ENCODE measurements at places on chromosomes 5 and 9. TPM values are rescaled to one million over a fixed set of nuclear protein-coding genes. Genes with fewer than 3 reads are reported as not detected.

Gene TYRP1
- total RNA-seq: not detected

Gene PCDHB5
- total RNA-seq: 29.4 TPM

Gene MCC
- total RNA-seq: 18.9 TPM

Gene VAV2
- 82.8 TPM for total RNA-seq

Gene CCNO
- not detected for total RNA-seq

Gene SPATA31D3
- not detected for total RNA-seq

DNA sequence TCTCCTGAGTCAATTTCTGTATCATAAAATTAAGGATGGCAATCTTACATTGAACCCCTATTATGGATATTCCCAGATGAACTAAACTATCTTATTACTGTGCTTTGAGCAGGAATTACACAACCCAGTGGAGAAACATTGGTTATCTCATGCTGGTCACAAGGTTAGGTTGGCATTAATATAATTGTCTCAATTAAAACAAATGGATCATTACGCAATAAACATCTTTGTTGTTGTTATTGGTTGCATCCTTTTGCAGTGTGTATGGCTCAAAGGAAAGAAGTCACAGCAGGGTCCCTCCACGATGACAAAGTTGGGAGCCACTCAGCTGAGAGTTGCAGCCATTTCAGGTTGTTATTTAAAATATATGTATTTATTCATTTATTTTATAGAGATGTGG, 297.0 kb upstream of the KLF4 start:
- no peak for DNase-seq
- no peak overlapping the region for H3K27ac ChIP-seq
- no peak overlapping the region for H3K4me3 ChIP-seq
- H3K36me3 ChIP-seq: no peaks in the 10 kb centered on the region
- no peaks in the 10 kb centered on the region for H3K4me1 ChIP-seq

DNA sequence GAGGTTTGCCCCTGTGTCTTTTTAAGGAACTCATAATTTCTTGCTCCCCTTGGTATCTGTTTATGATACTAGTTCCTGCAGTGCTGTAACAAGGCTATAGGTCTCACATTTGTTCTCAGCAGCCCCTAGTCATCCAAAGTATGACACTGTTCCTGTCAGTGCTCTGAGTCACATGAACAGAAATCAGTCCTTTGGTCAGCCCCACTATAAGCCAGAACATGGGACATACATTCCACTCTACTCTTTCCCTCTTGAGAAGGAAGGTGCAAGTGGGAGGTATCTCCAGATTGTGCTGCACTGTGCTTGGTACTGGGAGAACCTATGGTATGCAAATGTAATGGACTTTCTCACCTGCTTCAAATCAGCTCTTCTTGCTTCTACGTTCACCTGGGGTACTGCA, 87.0 kb downstream of the IARS1 start:
- no peak for DNase-seq
- H3K4me3 ChIP-seq: no peak overlapping the region
- peaks cover 19% of the 10 kb centered on the region for H3K36me3 ChIP-seq

DNA sequence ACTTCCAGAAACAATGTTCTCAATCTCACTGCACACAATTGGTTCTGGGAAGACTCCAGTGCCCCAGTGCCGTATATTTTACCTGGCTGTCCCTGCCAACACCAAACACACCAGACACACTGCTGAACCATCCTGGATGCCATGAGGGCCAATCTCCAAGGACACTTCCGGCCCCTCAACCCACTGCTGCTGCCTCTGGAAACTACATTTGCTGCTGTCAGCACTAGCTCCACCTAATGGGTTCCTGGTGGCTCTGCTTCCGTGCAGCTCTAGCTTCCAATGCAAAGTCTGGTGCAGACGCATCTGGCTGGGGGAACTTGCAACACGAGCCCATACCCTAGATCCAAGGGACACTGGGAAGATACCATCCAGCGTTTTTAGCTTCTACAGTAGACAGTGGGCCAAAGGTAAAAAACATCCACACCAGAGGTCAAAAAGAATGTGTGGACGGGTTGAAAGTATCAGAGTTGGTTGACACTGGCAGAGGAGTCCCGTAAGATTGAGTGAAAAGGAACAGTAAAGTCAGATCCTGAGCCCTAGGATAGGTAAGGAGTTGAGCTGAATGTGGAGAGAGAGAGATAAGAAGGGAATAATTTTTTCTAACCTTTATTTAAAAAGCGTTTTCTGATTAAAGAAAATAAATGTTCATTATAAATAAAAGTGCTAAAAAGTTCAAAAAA, 99.7 kb upstream of the KIF2A start:
- peaks cover 7% of the 10 kb centered on the region for H3K4me1 ChIP-seq
- DNase-seq: no peak
- peaks cover 4% of the 10 kb centered on the region for H3K27me3 ChIP-seq

DNA sequence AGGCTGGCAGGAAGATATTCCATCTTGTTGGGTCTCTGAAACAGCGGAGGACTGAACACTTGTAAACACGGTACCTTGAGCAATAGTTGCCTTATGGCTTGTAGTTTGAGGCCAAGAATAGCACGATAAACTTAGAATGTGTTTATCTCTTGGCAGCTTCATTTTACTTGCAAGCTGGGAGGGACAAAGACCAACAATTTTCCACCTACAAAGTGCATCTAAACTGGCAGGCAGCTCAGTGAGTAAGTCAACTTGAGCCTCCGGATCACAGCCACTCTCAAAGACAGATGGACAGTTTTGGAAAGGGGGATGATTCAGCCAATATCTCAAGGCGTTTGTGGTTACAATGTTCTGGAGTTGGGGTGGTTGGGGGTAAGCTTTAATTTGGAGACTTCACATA, 652.6 kb downstream of the CETN3 start:
- H3K27ac ChIP-seq: peak overlapping the region; percentile 26
- H3K27me3 ChIP-seq: no peaks in the 10 kb centered on the region
- no peaks in the 10 kb centered on the region for H3K4me1 ChIP-seq
- no peaks in the 10 kb centered on the region for H3K36me3 ChIP-seq
- H3K4me3 ChIP-seq: no peak overlapping the region
- DNase-seq: no peak

- no peak overlapping the region for H3K27ac ChIP-seq
- H3K4me3 ChIP-seq: no peak overlapping the region
- no peaks in the 10 kb centered on the region for H3K27me3 ChIP-seq
- no peak for DNase-seq
- H3K36me3 ChIP-seq: no peaks in the 10 kb centered on the region
Observed at GRCh38 chr9:10173561-10173960, 439.2 kb downstream of the PTPRD start.

GRCh38 chr5:14054965-14055963, 87.9 kb upstream of the TRIO start:
- DNase-seq: no peak
- H3K27ac ChIP-seq: no peak overlapping the region
- H3K27me3 ChIP-seq: no peaks in the 10 kb centered on the region

- H3K4me3 ChIP-seq: no peak overlapping the region
- peaks cover 3% of the 10 kb centered on the region for H3K36me3 ChIP-seq
- DNase-seq: no peak
- peaks cover 24% of the 10 kb centered on the region for H3K4me1 ChIP-seq
- H3K27ac ChIP-seq: no peak overlapping the region
- H3K27me3 ChIP-seq: no peaks in the 10 kb centered on the region
Observed at GRCh38 chr5:93717162-93717561, 24.2 kb downstream of the POU5F2 start.

DNA sequence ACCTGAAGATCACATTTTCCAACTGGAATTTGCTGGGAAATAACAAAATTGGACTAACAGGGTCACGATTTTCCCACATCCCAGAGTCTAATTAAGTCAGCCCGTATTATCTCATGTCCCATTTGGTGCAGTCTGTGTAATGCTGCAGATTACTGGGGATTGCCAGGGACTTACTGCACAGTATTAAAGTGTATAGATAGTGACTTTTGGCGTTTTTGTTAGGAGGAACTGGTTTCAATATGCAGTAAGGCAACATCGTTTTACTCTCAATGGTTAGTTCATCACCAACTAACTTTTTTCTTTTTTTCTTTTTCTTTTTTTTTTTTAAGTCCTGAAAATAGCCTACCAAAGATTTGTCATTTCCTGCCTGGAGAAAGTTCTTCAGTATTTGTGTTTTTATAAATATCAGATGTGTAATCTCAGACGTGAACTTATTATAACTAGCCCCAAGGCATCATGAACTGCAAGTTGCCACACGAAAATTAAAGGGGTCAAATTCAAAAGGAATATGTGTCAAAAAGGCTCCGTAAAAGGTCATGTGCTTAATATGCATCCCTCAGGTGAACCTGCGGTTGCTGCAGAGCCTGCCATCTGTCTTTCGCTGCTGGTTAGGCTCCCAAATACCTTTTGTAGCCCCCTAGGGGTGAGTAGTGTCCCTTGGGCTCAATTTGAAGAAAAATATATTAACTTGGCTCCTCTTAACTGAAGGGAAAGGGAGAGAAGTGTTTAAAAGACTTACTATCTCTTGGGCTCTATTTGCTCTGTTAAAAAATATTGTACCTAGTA, 176.7 kb upstream of the ADAMTSL1 start:
- peak overlapping the region; percentile 56 for H3K27ac ChIP-seq
- no peaks in the 10 kb centered on the region for H3K36me3 ChIP-seq
- no peak for DNase-seq
- no peak overlapping the region for H3K4me3 ChIP-seq
- no peaks in the 10 kb centered on the region for H3K27me3 ChIP-seq

GRCh38 chr9:133057553-133057952, 4.2 kb upstream of the CEL start:
- H3K27ac ChIP-seq: no peak overlapping the region
- peaks cover 2% of the 10 kb centered on the region for H3K4me1 ChIP-seq
- H3K4me3 ChIP-seq: no peak overlapping the region
- no peak for DNase-seq
- peaks cover 9% of the 10 kb centered on the region for H3K36me3 ChIP-seq
- H3K27me3 ChIP-seq: no peaks in the 10 kb centered on the region

GRCh38 chr9:91419222-91420191, 4.1 kb downstream of the NFIL3 start:
- peaks cover under 1% of the 10 kb centered on the region for H3K27me3 ChIP-seq
- peaks cover 38% of the 10 kb centered on the region for H3K4me1 ChIP-seq
- H3K36me3 ChIP-seq: no peaks in the 10 kb centered on the region
- H3K27ac ChIP-seq: no peak overlapping the region

DNA sequence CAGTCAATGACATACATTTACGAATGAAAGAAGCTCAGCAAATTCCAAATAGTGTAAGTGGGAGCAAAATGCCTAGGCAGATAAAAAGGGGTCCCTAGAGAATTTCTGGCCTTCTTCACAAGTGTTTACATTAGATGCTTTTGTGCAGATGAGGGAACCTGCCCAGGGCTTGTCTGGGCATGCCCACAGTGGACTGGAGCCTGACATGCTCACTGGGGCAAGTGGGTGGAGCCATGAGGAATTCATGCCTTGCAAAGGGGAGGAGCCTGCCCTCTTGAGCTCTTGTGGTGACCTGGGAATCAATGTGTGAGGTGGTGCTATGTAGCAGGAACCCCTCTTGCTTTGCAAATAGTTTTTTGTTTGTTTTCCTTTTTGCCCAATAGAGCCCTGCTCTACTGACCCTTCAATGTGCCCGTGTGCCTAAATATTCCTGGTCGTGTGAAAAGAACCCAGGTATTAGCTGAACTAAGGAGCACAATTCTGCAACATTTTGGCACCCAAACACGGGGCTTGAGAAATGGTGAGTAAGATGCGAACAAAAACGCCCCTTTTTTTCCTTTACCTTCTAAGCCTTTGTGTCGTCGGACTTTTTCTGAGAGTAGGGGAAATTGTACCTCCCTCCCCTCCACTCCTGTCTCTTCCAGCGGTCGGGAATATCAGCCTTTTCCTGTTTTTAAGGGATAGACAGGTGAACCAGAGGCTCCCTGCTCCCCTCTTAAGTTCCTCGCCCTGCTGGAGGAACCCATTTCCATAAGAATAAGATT, 433.8 kb upstream of the CDH9 start:
- H3K4me3 ChIP-seq: peak overlapping the region; percentile 94
- peak; percentile 61 for DNase-seq
- H3K36me3 ChIP-seq: peaks cover 24% of the 10 kb centered on the region
- H3K27me3 ChIP-seq: no peaks in the 10 kb centered on the region
- peaks cover 3% of the 10 kb centered on the region for H3K4me1 ChIP-seq
- H3K27ac ChIP-seq: peak overlapping the region; percentile 98

- H3K27ac ChIP-seq: no peak overlapping the region
- DNase-seq: no peak
- no peak overlapping the region for H3K4me3 ChIP-seq
- H3K4me1 ChIP-seq: peaks cover 2% of the 10 kb centered on the region
- H3K36me3 ChIP-seq: no peaks in the 10 kb centered on the region
- peaks cover 16% of the 10 kb centered on the region for H3K27me3 ChIP-seq
Observed at GRCh38 chr9:112898872-112899311, 8.2 kb upstream of the SLC46A2 start.

- no peaks in the 10 kb centered on the region for H3K27me3 ChIP-seq
- peak overlapping the region; percentile 16 for H3K27ac ChIP-seq
- no peaks in the 10 kb centered on the region for H3K36me3 ChIP-seq
- DNase-seq: no peak
- H3K4me1 ChIP-seq: peaks cover 8% of the 10 kb centered on the region
Observed at GRCh38 chr5:91092859-91093783, 290.0 kb downstream of the ARRDC3 start.

GRCh38 chr9:16809912-16810610, 60.4 kb downstream of the BNC2 start:
- no peak for DNase-seq
- H3K4me1 ChIP-seq: peaks cover 11% of the 10 kb centered on the region
- no peaks in the 10 kb centered on the region for H3K36me3 ChIP-seq
- H3K27ac ChIP-seq: no peak overlapping the region

- H3K4me3 ChIP-seq: no peak overlapping the region
- no peaks in the 10 kb centered on the region for H3K36me3 ChIP-seq
- H3K27me3 ChIP-seq: peaks cover 48% of the 10 kb centered on the region
- H3K27ac ChIP-seq: no peak overlapping the region
- no peaks in the 10 kb centered on the region for H3K4me1 ChIP-seq
Observed at GRCh38 chr5:180343831-180344695, 9.1 kb downstream of the GFPT2 start.

DNA sequence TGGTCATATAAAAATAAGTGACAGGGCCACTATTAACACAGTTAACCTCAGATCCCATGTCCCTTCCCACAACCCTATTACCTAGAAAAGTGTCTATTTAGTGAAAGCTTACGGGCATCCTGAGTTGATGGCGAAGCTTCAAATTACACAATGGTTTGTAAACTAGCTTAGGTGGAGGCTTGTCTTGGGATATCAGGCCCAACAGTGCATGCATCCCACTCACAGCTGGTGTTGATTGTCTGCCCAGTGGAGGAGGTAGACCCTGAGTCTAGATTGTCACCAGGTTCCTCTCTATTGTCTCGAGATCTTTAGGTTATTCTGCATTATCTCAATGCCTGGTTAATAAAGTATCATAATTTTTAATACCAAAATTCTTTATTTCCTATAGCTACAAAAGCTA, 30.4 kb downstream of the PRELID2 start:
- peaks cover 14% of the 10 kb centered on the region for H3K4me1 ChIP-seq
- no peak overlapping the region for H3K4me3 ChIP-seq
- H3K27ac ChIP-seq: no peak overlapping the region

GRCh38 chr9:135127718-135128670, 40.5 kb downstream of the OLFM1 start:
- no peaks in the 10 kb centered on the region for H3K4me1 ChIP-seq
- no peak for DNase-seq
- H3K27me3 ChIP-seq: peaks cover 32% of the 10 kb centered on the region
- H3K36me3 ChIP-seq: no peaks in the 10 kb centered on the region
- no peak overlapping the region for H3K4me3 ChIP-seq

- H3K4me3 ChIP-seq: no peak overlapping the region
- H3K36me3 ChIP-seq: no peaks in the 10 kb centered on the region
- no peaks in the 10 kb centered on the region for H3K27me3 ChIP-seq
- no peak for DNase-seq
Observed at GRCh38 chr9:70586476-70586875, 172.0 kb upstream of the KLF9 start.

All from progenitor cell of endocrine pancreas (in vitro differentiated cells).